ENCODE measurements at places on chromosomes 6 and 20.

- no peak for DNase-seq
Observed at GRCh38 chr6:119444642-119445557, 95.3 kb upstream of the MAN1A1 start.

GRCh38 chr6:105321207-105321606 lies 81.7 kb downstream of the PREP start:
- DNase-seq: no peak

DNA sequence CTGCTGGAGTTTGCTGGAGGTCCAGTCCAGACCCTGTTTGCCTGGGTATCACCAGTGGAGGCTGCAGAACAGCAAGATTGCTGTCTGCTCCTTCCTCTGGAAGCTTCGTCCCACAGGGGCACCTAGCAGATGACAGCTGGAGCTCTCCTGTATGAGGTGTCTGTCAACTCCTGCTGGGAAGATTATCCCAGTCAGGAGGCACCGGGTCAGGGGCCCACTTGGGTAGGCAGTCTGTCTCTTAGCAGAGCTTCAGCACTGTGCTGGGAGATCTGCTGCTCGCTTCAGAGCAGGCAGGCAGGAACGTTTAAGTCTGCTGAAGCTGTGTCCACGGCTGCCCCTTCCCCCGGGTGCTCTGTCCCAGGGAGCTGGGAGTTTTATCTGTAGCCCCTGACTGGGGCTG lies 96.8 kb upstream of the SLC35F1 start:
- DNase-seq: no peak

DNA sequence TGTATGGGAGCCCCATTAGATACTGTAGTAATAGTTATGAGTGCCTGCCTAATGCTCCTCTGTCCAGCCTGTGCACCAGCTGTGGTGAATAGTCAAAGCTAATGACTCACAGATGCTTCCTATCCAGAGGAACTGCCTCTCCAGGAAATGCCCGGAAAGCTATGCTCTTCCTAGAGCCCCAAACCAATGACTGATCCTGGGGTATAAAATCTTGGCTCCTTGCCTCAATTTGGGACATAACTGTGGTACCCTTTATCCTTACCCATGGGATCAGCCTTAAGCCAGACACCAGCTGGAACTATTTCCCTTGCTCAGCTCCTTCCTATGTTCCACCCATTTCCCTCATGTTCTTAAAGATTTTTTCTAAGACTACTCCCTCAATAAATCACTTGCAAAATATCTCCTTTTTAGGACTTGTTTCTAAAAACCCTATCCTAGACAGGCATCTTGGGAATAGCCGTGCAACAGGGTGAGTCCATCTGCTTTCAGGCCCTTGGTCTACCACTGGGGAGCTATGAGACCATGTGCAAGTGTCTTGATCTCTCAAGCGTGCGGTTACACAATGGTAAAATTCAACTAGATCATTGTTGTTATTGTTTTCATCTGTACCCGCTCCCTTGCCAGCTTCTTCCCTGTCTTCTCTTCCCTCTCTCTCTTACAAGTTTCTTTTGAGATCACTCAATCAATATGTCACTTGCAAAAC lies 283.7 kb downstream of the BTBD3 start:
- DNase-seq: no peak

DNA sequence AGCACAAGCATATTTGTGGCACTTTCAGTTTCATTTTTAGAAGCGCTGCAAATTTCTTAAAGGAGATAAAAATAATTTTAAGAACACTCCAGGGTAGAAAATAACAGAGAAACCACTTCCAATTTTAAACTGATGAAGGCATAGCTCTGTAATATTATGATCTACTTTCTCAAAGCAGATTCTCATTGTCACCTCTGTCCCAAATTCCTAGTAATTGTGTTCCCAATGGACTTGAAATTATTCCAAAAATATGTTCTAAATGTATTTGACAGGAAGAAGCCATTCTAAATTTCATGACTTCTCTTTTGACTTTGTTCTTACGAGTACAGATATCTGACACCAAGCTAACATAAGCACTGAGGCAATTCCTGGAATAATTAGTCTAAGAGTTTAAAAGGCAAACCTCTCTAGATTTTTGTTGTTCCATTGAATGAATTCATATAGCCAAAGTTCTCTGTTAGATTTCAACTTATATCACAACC lies 140.2 kb upstream of the CARMIL1 start:
- no peak for DNase-seq

DNA sequence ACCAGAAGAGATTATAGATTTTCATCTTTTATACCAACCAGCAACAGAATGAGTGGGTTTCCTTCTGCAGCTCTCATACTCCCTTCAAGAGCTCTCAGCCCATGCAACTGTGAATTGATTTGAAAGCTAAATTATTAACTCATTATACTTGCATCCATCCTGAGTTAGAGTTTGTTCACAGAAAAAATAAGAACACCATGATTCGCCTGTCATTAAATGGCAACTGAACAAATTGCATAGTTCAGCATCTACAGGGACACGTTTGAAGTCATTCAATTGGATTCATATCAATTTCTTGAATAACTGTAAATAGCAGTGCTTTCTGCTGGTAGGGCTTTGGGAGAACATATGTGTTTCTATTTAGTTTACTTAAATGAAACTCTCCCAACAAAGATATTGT lies 65.7 kb downstream of the NKAIN2 start:
- DNase-seq: no peak

DNA sequence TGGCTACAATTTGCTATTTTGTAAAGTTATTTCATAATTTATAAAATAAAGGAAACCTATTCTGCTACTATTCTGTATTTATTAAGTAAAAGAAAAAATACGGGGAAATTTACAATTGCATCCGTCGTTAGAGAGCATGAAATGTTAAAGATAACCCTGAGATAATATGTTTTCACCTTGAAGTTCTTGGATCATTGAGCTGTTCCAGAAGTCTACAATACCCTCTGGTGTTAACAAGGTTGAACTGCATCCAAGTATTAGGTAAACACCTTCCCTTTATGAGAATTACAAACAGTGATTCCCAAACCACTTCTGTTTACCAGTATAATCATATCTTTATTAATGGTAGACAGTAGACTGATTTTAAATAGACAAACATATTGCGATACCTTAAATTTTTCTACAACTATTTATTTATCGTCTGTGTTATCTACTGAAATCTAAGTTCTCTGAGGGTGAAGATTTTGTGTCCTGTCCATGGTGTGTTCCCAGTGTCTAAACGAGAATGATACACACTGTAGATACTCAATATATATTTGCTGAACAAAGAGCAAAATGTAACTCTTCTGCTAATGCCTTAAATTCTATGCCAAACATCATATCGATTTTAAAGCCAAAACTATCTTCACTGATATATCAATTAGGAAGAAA lies 28.2 kb downstream of the TBC1D32 start:
- no peak for DNase-seq

GRCh38 chr20:9616833-9617461 lies 102.6 kb downstream of the LAMP5 start:
- DNase-seq: peak; percentile 43

- DNase-seq: no peak
Observed at GRCh38 chr6:80182308-80182707, 75.8 kb downstream of the BCKDHB start.

GRCh38 chr6:17853533-17853932 lies 133.9 kb downstream of the KIF13A start:
- DNase-seq: no peak

DNA sequence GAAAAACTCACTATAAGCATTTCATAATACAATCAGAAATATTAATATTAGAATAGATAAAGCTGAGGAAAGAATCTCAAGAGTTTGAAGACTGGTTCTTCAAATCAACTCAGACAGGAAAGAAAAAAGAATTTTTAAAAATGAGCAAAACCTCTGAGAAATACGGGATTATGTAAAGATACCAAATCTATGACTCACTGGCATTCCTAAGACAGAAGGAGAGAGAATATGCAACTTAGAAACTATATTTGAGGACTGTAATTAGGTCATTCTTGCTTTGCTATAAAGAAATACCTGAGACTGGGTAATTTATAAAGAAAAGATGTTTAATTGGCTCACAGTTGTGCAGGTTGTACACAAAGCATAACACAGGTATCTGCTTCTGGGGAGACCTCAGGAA lies 665.1 kb downstream of the RNF144B start:
- no peak for DNase-seq

Data from pancreas (tissue), 10 donors.